Left kidney (tissue), 8 donors: ENCODE measurements at places on chromosomes 3 and 15. TPM values are rescaled to one million over a fixed set of nuclear protein-coding genes. Genes with fewer than 3 reads are reported as not detected.

DNA sequence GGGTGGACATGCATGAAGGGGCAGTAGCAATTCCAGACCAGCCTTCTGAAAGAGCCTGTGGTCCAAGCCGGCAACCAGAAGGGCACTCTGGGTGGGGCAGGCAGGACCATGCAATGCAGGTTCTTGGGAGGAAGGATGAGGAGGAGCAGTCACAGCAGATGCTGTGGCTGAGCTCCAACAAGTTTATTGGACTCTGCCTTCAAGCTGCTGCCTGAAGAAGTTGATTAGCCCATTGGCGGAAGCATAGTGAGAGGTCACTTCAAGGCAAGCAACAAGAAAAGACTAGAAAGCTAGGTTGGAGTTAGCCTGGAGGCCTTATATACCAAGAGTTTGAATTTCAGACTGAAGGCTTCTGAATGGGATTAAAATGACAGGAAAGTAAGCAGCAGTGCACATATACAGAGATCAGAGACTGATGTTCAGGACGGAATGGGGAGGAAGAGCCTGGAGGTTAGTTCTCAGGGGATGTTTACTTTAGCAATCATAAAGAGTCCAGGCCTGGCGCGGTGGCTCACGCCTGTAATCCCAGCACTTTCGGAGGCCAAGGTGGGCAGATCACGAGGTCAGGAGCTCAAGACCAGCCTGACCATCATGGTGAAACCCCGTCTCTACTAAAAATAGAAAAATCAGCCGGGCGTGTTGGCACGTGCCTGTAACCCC, 39.9 kb downstream of the SFMBT1 start:
- DNase-seq = no peak

- no peak for DNase-seq
These were observed 34.7 kb downstream of the SPTSSB start for GRCh38 chr3:161336661-161337060.

NOX5 gene
- polyA plus RNA-seq = 1.5 TPM

PATL2 gene
- polyA plus RNA-seq = 1.4 TPM

GRCh38 chr3:188491276-188491687, 337.3 kb downstream of the LPP start:
- no peak for DNase-seq

KNL1 gene
- 32.4 TPM for polyA plus RNA-seq

DNA sequence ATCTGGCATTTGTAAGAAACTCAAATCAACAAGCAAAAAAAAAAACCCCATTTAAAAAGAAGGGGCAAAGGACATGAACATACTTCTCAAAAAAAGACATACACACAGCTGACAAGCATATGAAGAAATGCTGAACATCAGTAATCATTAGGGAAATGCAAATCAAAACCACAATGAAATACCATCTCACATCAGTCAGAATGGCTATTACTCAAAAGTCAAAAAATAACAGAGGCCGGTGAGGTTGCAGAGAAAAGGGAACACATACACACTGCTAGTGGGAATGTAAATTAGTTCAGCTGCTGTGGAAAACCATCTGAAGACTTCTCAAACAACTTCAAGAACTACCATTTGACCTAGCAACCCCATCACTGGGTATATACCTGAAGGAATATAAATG, 199.4 kb upstream of the THBS1 start:
- no peak for DNase-seq

SEMA5B gene
- polyA plus RNA-seq = 28.1 TPM

DNA sequence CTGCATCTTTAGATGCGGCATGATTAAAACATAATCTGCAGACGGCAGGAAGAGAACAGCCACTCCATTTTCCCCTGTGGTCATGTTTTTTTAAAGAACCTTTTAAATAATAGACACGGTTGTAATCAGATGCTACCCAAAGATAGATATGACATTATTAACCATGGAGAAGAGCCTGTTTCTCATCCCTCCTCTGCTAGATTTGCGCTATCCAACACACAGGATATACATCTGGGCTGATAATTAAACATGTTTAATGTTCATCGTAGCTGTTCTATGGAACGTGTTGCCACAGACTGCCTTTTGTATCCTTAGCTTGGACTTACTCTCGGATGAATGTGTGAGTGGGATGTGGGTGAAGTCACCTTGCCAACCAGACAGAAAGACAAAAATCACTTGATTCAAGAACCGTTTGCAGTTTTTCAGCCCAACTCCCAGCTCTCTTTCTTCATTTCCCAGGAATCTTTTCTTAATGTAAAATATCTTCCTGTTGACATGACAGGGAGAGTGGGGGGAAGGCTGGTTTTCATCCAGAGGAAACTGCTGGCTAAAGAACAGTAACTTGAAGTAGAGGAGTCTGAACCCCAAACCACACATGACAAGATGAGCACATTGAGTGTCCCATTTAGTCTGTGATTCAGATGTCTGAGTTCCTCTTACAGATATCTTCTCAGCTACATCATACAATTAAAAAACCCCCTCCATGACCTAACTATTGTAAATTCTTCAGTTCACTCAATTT, 118.6 kb upstream of the PRICKLE2 start:
- DNase-seq = no peak

- peak; percentile 55 for DNase-seq
These were observed 183.1 kb downstream of the CHST2 start for GRCh38 chr3:143302638-143303171.

SLC24A5 gene
- 2.0 TPM for polyA plus RNA-seq

DNA sequence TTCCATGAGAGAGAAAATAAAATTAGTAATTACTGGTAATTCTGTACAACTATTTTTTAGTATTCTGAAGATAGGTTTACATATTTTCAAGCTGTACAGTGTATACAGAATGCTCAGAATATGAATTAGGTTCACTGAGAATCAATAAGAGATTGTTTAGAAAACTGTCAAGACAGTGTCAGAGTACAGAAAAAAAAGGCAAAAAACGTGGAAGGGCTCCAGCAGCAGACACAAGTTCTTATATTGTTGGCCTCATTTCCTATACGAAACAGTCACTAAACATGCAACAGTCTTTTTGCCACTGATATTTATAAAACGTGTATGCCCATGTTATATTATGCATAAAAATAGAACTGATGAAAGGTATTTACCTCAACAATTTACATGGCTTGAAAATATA, 103.9 kb downstream of the ISL2 start:
- DNase-seq = no peak

PCOLCE2 gene
- polyA plus RNA-seq = 6.0 TPM

GRCh38 chr15:64161688-64162477, 939 bp downstream of the PPIB start:
- DNase-seq = no peak

DNA sequence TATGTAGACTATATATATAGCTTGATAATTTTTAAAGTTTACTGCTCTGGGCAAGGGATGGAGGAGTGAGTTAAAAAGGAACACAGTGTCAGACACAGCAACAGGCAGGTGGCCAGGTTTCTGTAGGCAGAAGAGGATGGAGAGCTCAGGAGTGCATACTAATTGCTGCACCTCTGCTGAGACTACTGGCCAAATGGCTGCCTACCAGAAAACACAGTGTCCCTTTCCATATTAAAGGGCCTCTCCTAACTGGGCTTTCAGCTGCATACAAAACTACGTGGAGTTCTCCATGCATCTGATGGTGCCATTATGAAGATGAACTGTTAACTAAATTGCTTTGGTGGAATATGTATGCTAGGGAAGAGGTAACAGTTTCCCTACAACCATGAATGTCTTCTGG, 1.8 kb downstream of the ATP13A4 start:
- no peak for DNase-seq

CACNA2D2 gene
- 14.6 TPM for polyA plus RNA-seq

CHRD gene
- polyA plus RNA-seq = 10.6 TPM

DNA sequence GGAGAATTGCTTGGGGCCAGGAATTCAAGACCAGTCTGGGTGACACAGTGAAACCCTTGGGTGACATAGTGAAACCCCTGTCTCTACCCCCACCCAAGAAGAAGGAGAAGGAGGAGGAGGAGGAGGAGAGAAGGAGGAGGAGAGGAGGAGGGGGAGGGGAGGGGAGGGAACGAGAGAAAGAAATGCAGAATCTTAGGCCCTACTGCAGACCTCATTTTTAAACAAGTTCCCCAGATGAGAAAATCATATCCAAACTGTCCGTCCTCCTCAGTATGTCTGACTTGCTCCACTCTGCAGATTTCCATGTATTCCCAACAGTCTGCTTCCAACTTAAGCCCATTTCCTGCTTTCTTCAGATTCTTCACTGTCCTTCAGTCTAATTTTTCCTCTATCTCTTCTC, 63.9 kb upstream of the NUDT16 start:
- no peak for DNase-seq
